ENCODE measurements at places on chromosomes 3 and 15.

DNA sequence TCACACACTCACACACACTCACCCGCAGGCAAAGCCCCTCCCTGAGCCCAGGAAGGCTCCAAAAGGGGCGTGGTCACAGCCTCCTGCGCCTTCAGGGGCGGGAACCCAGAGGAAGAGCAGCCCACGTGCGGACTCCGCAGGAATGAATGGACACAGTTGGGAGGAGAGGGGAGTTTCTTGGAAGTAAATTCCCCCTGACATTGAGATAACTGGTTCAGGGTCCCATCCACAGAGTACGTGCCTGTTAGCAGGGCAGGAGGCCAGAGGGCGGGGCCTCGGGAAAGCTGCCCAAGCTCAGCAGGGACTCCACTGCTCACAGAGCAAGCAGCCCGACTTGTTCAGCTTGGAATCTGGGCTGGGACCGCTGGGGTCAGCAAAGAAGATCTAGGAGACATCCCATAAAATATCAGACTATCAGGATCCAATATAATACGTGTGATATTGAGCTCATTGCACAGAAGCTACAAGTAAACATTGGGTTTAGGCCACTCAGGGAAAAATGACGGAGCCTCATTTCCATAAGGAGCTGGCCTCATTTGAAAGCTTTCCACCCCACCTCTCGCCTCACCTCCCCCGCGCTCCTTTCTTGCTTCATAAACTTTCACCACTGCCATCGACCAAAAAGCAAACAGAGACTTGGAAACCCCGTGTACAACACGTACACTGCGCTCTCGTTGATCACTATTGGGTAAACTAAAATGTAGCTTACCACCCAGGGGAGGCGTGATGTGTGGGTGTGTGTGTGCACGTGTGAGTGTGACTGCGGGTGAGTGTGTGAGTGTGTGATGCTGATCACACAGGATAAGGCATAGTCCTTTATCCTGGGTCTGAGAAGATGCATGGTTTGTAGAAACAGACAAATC is 36.0 kb downstream of the TM2D3 start:
- DNase-seq: no peak

- DNase-seq: no peak
These were observed 28.8 kb upstream of the TMEM115 start for GRCh38 chr3:50388016-50388719.

GRCh38 chr3:44584646-44585501 is at the start of gene ZNF660:
TSS of gene ZNF660 (plus strand) at chr3:44584964. CDS start at chr3:44594194, 9,230 bp downstream.
- DNase-seq: no peak

DNA sequence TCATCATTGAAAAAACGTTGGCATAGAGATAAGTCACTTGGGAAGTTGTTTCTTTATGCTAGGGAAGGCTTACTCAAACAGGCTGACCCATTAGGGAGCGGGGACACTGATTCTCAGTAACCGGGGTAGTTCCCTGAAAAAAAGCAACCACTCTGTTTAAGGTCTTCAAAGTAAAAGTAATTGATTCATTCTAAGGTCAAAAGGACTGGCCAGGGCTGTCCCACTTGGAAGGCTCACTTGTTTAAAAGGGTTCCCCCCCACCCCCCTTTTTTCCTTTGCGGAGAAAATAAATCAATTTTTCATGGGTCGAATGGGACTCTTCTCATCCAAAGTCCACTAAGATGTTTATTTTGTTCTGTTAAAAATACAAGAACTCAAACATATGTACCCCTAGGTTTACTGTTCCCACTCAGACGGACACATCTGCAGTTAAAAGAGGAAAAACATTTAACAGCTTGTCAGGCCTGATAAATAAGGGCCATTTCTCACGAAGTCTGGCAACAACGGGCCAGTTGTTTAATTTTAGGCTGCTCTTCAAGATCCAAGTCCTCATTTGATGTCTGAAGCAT is 53.0 kb downstream of the ARHGEF3 start:
- DNase-seq: no peak

- no peak for DNase-seq
These were observed 137.5 kb upstream of the CCDC54 start for GRCh38 chr3:107239703-107240102.

DNA sequence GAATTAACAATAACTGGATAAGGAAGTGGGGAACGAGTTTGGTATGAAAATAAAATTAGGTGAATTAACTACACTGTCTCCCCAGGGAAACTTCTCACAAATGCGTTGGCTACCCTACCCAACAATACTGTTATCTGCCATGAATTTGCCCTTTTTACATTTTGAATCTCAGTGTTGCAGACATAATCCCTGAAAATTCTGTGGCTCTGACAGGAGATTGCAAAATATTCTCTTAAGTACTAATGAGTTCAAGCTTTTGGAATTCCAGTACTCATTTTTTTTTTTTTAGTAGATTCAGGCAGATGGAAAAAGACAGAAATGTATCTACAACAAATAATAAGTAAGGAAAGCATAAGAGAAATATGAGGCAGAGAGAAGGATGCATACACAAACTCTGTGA is 332.6 kb downstream of the LSAMP start:
- DNase-seq: no peak

GRCh38 chr3:116188231-116188785 is 257.0 kb downstream of the LSAMP start:
- DNase-seq: no peak

GRCh38 chr15:69392352-69392751 is 21.8 kb upstream of the KIF23 start:
- DNase-seq: no peak

DNA sequence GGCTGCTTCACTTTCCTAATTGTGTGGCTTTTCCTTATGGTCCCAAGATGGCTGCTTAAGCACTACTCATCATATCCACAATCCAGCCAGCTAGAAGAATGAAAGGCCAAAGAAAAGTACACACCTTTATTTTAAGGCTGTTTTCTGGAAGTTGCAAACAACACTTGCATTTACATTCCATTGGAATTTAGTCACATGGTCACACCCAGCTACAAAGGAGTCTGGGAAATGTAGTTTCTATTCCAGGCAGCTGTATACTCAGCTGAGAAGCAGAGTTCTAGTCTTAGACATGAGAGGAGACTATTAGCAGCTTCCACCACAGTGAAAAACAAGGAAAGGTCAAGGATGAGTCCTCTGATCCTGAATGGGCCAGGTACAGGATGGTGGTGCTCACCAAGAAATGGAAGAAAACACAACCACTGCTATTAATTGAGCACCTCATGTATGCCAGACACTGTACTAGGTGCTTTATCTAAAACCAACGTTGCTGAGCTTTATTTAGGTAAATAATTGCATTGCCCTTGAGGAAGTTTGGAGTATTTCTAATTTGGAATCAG is 28.0 kb upstream of the ATG7 start:
- no peak for DNase-seq

All from activated CD8-positive, alpha-beta memory T cell treated with anti-CD3 and anti-CD28 coated beads for 4 hours (primary cell).